ENCODE measurements at places on chromosomes 1 and 21.
A peak's percentile ranks its signal among the peaks of the same experiment; 100 is the strongest.

DNA sequence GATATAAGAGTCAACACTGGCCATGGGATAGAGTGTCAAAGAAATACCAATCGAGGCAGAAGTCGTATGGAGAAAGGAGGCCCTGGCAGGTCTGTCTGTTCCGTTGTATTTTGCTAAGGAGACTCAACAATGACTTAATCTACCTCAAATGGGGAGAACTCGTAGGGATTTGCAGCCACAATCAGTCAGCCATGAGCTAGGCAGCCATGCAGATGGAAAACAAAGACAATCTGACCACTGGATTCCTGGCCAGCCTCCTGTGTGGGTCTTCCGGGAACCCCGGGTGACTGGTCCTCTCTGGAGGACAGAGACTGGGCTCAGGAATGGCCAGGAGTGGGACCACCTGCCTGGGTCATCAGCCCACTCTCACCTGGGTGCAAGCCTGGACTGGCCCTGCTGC is 167.8 kb downstream of the ETS2 start:
- no peak for DNase-seq

DNA sequence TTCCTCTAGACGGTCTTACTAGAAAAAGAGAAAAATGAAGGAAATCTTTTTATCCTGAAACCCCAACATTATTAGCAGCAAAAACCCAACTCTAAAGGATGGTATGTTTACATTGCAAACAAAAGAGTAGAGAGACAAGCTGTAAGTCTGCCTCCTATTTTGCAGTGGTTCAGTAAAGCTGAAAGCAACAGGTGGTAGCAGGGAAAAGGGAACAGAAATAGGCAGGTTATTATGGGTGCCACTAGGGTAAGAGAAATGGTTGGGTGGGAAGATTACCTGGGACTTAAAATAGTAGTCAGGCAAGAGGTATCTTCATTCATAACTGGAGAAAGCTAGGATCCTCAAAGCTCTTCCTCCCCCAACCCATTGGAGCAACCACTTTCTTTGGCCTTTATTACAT is 13.7 kb downstream of the CLSPN start:
- DNase-seq: no peak

DNA sequence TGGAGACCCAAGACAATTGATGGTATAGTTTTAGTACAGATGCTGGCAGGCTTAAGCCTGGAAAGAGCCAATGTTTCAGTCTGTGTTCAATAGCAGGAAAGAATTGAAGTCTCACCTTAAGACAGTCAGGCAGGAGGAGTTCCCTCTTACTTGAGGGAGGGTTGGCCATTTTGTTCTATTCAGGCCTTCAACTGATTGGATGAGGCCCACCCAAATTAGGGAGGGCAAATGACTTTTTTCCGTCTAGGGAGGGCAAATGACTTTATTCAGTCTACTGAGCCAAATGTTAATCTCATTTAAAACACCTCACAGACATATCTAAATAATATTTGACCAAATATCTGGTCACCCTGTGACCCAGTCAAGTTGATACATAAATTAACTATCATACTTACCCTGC is 31.4 kb upstream of the ELAVL4 start:
- no peak for DNase-seq

DNA sequence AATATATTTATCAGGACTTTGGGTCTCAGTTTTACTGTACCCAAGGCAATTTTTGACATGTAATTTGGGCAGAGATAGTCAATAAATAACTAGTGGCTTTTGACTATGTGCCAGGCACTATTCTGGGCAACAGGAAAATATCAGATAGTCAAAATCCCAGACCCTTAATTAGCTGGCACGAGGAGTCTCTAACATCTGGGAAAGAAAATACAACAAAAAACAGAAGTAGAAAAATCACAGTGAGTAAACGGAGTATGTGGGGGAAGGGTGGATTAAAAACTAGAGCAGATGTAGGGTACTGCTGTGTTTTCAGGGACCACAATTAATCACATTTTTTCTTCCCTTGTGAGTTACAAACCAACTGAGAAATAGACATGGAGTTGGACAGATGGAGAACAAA is 217.8 kb downstream of the NCAM2 start:
- DNase-seq: no peak

GRCh38 chr1:61448914-61449313 is 276.0 kb downstream of the TM2D1 start:
- DNase-seq: peak; percentile 86

DNA sequence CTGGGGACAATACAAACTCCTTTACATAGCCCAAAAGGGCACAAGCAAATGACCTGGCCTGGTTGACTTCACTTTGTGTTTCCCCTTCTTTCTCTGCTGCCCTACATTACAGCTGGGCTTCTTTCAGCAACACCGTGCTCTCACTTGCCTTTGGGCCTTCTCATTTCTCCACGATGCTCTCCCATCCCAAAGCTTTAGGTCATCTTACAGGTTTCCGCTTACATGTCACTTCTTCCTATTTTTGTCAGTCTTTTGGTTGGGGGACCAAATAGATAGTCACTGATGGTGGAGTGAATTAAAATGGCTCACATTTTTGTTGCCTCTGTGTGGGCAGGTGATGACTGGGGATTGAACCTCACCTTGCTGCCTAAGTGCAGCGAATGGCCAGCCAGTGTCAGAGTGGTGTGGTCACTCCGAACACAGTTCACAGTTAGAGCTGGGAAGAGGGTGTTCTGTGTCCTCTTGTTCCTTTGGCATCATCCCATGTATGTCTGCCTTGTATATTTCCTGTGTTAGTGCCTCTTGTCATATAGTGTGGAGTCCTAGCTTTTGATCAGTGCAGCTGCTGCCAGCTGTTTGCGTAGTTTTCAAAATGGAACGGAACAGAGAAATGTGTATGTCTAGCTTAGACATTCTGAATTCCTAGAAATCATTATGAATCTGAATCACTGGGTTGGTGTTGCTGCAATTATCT is 134.8 kb downstream of the NOS1AP start:
- DNase-seq: no peak

- no peak for DNase-seq
Measured at GRCh38 chr21:24826822-24827221, 780.5 kb downstream of the MRPL39 start.

DNA sequence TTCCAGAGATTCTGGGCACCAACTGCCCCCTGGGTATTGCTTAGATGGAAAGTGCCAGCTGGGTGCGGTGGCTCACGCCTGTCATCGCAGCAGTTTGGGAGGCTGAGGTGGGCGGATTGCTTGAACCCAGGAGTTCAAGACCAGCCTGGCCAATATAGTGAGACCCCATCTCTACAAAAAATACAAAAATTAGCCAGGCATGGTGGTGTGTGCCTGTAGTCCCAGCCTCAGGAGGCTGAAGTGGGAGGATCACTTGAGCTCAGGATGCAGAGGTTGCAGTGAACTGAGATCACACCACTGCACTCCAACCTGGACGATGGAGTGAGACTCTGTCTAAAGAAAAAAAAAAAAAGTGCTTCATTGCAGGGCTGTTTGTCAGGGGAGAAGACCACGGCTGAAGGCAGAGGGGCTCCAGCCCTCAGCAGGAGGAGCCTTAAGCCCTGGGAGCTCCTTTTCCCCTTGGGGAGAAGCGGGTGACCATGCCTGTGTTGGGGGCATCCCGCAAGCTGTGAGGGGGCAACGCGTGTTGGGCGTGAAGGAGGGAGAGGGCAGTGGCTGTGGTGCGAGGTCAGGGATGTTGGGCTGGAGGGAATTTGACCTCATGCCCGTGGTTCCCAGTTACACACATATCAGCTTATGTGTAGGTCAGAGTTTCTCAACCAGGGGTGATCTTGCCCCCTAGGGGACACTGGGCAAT is 131.5 kb upstream of the VAMP3 start:
- DNase-seq: no peak

- no peak for DNase-seq
Measured at GRCh38 chr1:221520250-221520649, 221.6 kb downstream of the DUSP10 start.

DNA sequence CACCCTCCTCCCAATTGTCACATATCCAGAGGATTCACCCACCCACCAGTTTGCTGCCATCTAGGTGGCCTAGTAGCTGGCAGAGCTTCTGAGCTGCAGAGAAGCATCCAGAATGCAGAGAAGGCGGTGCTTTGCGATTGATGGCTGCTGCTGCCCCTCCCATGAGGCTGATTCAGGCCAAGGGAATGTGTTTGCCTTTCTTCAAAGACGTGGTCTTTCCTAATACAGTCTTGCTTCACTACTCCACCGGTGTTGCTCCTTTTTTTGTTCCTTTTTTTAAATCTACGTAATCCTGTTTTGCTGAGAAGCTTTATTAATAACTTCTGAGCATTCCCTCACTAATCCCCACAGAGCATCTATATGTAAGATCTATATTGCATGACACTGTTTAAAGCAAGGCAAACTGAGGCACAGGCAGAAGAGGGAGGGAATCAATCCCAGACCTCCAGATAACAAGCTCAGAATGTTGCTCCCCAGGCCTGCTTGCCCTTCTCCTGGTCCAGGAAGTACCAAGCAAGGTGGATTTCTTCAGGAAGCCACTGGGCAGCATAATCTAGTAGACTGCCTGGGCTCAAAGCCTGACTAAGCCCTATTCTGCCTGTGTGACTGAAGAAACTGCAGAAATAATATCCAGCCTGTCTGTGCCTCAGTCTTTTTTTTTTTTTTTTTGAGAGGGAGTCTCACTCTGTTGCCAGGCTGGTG is 275.5 kb upstream of the FMN2 start:
- DNase-seq: peak; percentile 61

All from fibroblast of skin of left quadriceps (primary cell).